Stimulated activated naive CD4-positive, alpha-beta T cell (primary cell): ENCODE measurements at places on chromosomes 11 and 22.

GRCh38 chr11:13850231-13851005, 112.1 kb upstream of the SPON1 start:
- no peak for DNase-seq

- no peak for DNase-seq
Observed at GRCh38 chr11:34460278-34460677, 21.5 kb downstream of the CAT start.

- DNase-seq: peak; percentile 58
Observed at GRCh38 chr22:16824716-16825687, at the start of gene XKR3. TSS of gene XKR3 (minus strand) at chr22:16825411. CDS start at chr22:16808073, 17,338 bp downstream.

GRCh38 chr11:66619080-66619554, 2.7 kb downstream of the RBM14 start:
- DNase-seq: peak; percentile 47

DNA sequence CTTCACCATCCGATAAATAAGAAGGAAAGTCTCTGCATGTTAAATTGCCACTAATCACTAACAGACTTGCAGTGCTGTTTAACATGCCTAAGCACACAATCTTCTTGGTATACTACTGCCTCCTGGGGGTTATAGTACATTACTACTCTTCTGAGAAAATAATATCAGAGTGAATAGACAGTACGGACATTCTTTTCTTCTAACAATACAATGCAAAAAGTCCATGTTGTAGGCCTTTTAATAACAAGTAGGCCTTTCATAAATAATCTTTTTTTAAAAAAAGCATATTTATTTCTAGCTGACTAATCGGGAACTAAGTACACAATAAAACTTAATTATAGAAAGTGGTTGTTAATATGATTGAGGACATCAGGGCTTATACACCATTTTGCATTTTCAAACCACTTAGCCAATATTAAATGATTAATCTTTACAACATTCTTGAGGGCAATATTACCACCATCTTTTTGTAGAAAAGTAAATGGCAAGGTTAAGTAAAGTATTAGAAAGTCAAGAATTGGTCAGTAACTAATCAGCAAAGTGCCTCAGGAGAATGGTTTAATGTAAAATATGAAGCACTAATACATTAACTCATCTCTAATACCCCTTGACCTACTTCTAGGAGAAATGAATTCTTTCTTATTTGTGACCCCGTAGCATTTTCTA, 84.7 kb downstream of the TTC28 start:
- peak; percentile 53 for DNase-seq

DNA sequence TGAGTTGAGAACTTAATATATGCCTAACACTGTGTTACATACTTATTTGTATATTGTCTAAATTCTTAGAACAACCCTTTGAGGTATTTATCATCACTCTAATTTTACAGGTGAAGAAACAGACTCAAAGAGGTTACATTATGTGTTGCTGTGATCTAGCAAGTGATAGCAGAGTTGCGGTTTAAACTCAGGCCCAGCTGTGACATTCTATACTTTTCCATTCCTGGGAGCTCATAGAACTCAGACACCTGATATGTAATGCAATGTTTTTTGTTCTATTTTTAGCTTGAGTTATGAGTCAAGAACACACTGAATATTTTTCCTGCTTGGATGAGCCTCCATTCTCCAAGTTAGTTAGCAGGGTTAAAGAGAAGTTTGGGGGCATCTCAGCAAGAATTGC, 449.7 kb upstream of the DDI1 start:
- no peak for DNase-seq

GRCh38 chr22:27270818-27271510, 530.6 kb downstream of the MN1 start:
- no peak for DNase-seq

GRCh38 chr11:126603486-126603885, 248.0 kb downstream of the ST3GAL4 start:
- no peak for DNase-seq

- DNase-seq: no peak
Observed at GRCh38 chr11:12900496-12900895, 108.6 kb upstream of the RASSF10 start.

- no peak for DNase-seq
Observed at GRCh38 chr11:117969160-117969991, 16.8 kb upstream of the IL10RA start.

DNA sequence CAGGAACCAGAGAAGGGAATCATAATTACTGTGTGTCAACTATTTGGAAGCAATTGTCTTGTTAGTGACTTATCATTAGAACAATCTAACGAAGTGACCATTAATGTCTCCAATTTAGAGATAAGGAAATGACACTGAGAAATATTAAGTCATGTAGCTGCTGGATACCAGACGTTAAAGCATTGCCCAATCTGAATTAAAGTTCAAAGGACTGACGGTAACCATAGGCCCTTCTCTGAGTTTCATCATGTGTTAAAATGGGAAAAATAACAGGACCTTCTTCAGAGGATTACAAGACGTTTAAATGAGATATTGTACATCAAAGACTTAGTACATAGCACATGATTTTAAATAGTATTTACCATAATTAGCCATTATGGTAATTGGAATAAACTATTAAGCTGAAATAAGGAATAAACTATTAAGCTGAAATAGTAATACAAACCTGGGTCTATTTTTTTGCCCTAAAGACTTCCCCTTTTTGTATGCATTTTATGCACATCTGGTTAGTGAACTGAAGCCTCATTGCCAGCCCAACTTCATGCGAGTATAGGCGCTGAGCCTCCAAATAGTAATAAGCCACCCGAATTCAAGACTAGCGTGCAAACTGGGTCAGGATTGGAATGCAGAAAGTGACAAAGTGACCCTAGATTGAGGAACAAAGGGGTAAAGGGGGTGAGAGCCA, 41.0 kb downstream of the GLYATL1 start:
- no peak for DNase-seq

DNA sequence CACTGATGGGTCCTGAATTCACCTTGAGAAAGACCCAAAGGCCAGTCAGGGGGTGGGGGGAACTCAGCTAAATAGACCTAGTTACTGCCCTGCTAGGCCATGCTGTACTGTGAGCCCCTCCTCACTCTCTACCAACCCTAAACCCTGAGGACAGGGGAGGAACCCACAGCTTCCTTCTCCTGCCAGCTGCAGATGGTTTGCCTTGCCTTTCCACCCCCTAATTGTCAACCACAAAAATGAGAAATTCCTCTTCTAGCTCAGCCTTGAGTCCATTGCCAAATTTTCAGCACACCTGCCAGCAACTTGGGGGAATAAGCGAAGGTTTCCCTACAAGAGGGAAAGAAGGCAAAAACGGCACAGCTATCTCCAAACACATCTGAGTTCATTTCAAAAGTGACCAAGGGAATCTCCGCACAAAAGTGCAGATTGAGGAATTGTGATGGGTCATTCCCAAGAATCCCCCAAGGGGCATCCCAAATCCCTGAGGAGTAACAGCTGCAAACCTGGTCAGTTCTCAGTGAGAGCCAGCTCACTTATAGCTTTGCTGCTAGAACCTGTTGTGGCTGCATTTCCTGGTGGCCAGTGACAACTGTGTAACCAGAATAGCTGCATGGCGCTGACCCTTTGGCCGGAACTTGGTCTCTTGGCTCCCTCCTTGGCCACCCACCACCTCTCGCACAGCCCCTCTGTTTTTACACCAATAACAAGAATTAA, 2.4 kb upstream of the TTC36 start:
- DNase-seq: no peak

- no peak for DNase-seq
Observed at GRCh38 chr11:32838505-32839274, 9.0 kb downstream of the PRRG4 start.

DNA sequence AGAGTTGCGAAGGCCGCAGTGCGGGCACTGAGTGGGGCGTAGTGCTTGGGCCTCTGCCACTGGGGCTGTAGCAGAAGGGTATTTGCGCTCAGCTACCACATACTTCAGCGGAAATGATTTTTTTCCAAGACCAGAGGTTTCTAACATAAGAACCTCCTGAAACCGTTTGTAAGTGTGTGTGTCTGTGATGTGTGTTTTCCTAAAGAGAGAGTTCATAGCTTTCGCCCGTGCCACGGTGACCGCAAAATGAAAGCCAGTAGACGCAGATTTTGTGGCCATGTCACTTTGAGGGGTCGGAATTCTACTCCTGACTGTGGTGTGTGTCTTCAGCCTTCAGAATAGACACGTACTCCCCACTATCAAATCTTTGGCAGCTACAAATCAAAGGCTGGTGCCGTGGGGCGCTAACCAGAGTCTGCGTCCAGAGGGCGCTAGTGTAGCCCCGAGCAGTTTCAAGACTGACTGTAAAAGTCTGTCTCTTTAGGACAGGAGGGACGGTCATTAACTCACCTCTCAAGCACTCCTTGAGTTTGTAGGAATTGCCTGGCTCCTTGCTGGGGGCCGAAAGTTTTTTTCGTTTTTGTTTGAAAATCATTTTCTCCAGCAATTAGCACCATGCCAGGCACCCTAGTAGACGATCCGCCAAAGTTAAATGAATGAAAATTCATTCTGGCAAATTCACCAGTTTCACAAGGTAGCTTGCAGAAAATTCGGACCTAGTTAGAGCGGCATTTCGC, 2.5 kb upstream of the CALCA start:
- DNase-seq: no peak

GRCh38 chr22:37893583-37893983, 12.5 kb upstream of the MICALL1 start:
- no peak for DNase-seq

- no peak for DNase-seq
Observed at GRCh38 chr22:24810043-24810749, 4.2 kb downstream of the SGSM1 start.

GRCh38 chr11:126307706-126308105, 3.8 kb downstream of the DCPS start:
- no peak for DNase-seq

DNA sequence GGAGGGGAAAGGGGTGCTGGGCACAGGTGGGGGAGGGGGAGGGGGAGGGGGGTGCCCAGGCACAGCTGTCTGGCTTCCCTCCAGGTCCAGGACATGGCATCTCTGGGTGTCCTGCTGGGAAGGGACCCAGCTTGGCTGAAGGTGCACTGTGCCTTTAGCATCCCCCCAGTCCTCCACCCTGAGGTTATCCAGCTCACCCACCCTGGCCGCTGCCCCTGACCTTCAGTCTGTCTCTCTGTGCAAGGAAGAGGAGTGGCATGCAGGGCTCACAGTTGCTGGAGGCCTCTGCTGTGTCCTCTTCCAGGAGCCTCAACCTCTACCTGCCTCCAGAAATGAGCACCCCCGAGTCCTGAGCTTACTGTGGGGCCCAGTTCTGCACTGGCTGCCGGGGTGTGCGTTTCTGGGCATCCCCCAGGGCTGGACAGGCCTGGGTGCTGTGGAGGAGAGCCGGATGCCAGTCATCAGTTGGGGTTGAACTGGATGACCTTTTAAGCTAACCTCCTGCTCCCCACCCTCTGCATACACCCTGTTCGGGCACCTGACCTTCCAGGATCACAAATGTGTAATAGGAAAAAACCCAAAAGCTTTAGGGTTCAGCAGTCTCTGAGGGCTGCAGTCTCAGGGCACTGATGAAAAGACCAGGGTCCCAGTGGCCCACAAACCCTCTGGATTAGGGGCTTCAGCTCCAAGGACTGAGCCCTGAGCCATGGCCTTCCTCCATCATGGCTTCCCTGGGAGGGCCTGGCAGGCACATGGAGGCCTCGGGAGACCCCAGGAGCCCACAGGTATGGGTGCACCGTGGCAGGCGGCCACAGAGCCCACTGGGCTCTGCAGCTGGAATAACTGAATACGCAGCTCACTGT, 9.6 kb upstream of the CTSD start:
- DNase-seq: no peak

- DNase-seq: no peak
Observed at GRCh38 chr11:118679483-118679882, at the start of gene TREH. TSS of gene TREH (minus strand) at chr11:118679650. CDS start at chr11:118679627, 23 bp downstream.

DNA sequence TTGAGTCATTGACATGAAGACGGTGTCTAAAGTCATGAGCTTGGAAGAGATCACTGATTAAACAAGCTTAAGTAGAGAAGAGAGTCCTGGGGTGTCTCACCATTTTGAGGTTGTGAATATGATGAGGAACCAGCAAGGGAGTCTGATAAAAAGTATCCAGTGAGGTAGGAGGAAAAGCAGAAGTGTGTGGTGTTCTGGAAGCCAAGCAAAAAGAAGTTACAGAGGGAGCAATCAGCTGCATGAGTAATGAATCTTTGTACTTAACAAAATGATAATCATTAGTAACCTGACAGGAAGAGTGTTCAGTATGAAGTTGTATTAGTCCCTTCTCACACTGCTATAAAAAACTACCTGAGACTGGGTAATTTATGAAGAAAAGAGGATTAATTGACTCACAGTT, 131.3 kb downstream of the C11orf87 start:
- no peak for DNase-seq

DNA sequence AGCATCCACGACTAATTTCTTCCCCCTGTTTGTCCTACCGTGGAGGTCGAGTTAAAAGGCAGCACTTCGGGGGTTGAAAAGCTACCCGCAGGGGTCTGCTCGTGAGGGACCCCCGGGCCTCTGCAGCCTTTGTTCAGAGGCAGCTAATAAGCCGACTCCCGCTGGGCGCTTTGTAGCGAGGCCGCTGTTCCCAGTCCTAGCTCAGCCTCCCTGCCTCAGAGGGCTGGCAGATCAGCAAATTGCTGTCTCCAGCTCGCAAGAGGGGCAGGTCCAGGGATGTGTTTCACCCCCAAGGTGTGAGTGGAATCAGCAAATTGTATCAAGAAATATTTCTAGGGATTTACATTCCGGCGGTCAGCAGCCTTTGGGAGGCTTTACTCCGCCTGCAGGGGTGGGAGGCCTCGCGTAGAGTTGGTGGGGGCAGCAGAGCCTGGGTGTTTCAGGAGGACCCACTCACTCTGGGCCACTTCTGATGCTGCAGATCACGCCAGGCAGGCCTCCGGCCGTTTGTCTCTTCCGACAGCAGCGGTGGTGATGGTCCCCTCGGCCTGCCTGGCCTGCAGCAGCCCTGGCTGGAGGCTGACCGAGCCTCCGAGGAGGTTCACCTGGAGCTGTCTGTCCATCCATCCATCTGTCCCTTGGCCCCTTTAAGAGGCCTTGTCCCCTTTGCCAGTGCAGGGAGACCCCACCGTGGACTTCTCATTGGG, 21.6 kb upstream of the KCNQ1OT1 start:
- no peak for DNase-seq

GRCh38 chr22:32226326-32227104, 21.6 kb upstream of the RFPL2 start:
- DNase-seq: no peak

DNA sequence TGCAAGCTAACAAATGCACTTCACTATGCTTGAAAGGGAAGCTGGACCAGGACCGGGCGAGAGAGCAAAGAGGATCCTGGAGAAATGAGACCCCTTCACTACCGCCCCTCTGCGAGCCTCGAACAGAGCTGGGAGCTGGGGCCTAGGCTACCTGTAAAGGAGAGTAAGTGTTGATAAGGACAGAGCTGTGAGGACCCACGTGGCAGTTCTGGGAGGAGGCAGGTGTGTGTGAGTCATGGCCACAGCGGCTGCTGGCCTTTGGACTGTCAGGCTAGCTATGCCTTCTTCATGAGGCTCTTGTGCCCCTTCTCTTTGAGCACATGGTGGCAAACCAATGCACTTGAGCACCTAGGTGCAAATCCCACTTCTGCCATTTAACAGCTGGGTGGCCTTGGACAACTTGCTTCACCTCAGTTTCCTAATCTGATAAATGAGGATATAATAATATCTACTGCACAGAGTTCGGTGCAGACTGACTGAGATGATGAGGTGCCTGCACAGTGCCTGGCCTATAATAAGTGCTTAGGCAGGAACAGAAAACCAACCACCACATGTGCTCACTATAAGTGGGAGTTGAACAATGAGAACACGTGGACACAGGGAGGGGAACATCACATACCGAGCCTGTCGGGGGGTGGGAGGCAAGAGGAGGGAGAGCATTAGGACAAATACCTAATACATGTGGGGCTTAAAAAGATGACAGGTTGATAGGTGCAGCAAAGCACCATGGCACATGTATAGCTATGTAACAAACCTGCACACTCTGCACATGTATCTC, 35.3 kb upstream of the KCNJ11 start:
- no peak for DNase-seq
